ENCODE measurements at places on chromosomes 5 and 9.

DNA sequence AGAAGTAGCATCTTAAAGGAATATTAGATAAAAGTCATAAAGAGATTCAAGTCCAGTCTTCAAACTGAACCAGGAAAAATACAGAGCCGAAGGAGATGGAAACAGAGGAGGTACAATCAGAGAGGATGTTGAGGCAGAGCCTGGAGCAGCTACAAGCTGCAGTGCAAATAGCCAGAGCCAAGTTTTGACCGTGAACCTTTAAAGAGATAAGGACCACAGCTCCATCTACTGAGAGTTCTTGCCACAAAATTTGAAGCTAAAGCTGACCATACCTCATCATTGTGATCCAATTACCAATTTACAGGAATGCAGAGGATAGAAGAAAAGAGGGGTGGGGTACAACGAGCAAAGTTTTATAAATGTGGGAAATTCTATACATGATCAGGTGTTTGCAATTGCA, 10.4 kb upstream of the DEPDC1B start:
- no peak for DNase-seq

- no peak for DNase-seq
These were observed 10.7 kb downstream of the SLC35A4 start for GRCh38 chr5:140575309-140575708.

DNA sequence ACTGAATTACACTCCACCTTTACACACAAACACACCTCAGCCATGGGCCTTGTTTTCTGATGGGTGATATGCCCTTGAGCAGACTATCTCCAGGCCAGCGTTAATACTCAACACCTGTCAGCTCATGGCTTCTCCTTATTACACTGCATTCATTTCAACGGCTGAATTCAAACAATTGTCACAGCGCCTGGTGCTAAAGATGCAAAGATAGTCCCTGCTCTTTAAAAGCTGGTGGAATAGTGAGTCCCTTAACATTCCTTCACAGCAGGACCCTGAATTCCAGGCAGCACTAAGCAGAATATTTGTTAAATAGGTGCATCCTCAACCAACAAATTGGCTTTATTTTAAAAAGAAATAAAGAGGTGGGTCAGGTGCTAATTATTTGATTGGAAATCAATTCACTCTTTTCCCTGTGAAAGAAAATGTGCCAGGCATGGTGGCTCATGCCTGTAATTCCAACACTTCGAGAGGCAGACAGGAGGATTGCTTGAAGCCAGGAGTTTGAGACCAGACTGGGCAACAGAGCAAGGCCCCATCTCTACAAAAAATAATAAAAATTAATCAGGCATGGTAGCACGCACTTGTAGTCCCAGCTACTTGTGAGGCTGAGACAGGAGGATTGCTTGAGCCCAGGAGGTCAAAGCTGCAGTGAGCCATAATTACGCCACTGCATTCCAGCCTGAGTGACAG, 155.7 kb upstream of the EFNA5 start:
- DNase-seq, result peak; percentile 29

DNA sequence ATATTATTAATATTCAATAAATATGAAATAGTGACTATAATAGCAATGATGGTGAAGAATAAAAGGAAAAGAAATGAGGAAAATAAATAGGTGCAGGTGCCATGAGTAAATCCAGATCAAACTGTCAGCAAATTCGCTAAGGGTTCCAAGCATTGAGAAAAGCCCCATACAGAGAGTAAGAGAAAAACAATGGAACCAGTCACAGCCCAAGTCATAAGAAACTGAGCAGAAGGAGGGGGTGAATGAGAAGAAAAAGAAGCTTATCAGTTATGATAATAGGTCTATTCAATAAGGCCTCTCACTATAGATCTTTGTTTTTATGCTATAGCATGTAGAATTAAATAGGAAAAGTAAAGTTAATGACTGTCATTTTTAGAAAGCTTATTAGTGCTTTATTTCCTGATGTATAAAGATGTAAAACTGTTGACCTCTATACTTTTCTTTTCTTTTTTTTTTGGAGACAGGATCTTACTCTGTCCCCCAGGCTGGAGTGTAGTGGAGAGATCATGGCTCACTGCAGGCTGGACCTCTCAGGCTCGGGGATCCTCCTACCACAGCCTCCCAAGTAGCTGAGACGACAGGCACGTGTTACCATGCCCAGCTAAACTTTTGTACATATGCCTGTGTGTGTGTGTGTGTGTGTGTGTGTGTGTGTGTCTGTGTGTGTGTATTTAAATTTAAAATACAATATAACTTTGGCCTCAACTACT, 72.4 kb downstream of the FYB1 start:
- no peak for DNase-seq

- no peak for DNase-seq
These were observed 10.6 kb upstream of the TESK1 start for GRCh38 chr9:35594471-35594870.

DNA sequence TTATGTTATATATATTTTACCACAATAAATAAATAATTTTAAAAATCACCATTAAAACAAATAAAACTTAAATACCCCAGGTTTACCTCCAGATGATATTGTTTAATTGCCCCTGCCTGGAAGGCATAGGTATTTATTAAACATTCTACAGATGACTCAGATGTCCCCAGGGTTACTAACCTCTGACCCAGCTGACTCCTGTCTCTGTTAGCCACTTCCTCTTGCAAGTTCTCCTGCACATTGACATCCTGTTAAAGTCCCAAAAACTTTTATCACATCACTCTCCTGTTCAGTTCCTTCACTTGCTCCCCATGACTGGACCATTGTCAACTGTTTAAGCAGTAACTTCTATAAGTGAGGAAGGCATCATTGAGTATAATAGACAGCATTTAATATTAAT, 37.0 kb upstream of the RAB3C start:
- no peak for DNase-seq

- DNase-seq, result no peak
These were observed 105.1 kb downstream of the PHF2 start for GRCh38 chr9:93681269-93682154.

- DNase-seq, result peak; percentile 64
These were observed 186.6 kb upstream of the PANK3 start for GRCh38 chr5:168765551-168766425.

GRCh38 chr9:7988644-7989280, 189.2 kb upstream of the DMAC1 start:
- no peak for DNase-seq

- no peak for DNase-seq
These were observed 240.6 kb downstream of the ACTL7B start for GRCh38 chr9:108615152-108615551.

- DNase-seq, result no peak
These were observed 7.7 kb downstream of the CA9 start for GRCh38 chr9:35681341-35682002.

DNA sequence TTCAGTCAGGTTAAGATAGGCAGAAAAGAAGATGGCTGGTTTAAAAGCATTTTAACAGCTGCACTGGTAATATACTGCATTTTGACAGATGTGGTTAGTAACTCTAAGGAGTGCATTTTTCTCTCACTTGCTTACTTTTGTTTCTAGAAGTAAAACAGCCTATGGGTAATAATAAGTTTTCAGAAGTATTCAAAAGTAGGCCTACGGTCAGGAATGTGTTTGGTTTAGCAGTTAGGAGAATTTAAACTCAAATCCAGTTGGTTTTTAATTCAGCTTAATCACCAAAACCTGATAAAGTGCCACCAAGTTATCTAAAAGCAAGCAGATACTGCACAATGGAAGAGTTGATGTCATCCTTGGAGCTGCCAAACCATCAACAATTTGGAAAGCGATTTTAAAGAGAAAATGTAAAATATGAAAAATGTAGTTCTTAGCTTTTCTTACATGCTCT, 160.3 kb downstream of the ARSB start:
- DNase-seq, result peak; percentile 55

DNA sequence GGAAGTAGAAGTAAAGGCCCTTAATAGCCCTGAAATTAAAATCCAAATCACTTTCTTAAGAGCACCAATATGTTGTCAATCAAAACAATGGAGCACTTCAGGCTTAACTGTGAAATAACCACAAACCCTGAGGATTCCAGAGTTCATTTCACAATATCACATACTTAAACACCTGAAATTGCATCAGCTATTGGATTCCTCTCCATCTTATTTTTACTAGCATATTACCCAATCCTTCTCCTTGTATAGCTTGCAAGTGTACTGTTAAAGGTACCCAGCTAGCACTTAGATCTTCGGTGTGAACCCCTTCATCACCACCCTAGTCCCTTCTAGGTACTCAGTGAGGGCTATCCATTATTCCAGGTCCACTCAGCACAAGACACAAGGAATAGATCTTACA, 287.3 kb downstream of the EFNA5 start:
- no peak for DNase-seq

DNA sequence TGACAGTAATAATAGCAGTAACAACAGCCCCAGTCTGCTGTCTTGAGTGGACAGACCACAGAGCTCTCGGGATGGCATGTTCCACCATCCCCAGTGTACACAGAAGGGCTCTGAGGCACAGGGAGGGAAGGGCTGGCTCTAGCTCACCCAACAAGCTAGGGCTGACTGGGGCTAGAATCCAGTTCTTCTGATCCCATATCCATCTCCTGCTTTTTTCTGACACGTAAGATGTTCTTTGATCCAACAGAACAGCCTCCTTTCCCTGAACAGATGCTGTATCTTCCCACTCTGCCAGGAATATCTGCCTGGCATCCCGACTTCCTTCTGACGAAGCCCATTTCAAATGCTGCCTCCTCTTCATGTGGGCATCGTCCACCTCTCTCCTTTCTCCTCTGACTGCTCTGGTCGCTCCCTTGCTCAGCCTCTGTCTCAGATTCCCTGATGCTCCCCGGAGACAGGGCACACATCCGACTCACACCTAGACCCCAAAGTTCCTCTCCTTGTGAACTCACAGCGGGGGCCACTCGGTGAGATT, 43.6 kb upstream of the CLK4 start:
- DNase-seq, result no peak

- DNase-seq, result no peak
These were observed 26.0 kb upstream of the TMEM171 start for GRCh38 chr5:73094415-73094814.

GRCh38 chr9:99445371-99445891, 223.3 kb downstream of the SEC61B start:
- DNase-seq, result no peak

- no peak for DNase-seq
These were observed 904 bp downstream of the EDF1 start for GRCh38 chr9:136865041-136865767.

GRCh38 chr5:172905346-172906140, 53.7 kb upstream of the RPL26L1 start:
- DNase-seq, result no peak

- DNase-seq, result peak; percentile 28
These were observed 91.2 kb downstream of the MED10 start for GRCh38 chr5:6287176-6287575.

DNA sequence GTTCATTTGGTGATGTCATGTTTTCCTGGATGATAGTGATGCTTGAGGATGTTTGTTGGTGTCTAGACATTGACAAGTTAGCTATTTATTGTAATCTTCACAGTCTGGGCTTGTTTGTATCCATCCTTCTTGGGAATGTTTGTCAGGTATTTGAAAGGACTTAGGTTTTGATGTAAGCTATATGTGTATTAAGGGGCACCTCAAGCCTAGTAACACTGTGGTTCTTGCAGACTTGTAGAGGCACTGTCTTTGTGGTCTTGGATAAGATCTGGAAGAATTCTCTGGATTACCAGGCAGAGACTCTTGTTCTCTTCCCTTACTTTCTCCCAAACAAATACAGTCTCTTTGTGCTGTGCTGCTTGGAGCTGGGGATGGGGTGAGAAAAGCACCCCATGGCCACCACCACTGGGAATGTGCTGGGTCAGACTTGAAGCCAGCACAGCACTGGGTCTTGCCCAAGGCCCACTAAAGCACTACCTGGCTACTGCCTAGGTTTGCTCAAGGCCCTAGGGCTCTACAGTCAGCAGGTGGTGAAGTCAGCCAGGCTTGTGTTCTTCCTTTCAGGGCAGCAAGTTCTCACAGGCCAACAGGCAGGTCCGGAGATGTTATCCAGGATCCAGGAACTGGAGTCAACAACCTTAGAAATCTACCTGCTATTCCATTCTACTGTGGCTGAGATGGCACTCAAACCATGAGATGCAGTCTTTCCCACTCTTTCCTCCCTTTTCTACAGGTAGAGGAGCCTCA, 49.3 kb upstream of the GNA14 start:
- DNase-seq, result no peak

DNA sequence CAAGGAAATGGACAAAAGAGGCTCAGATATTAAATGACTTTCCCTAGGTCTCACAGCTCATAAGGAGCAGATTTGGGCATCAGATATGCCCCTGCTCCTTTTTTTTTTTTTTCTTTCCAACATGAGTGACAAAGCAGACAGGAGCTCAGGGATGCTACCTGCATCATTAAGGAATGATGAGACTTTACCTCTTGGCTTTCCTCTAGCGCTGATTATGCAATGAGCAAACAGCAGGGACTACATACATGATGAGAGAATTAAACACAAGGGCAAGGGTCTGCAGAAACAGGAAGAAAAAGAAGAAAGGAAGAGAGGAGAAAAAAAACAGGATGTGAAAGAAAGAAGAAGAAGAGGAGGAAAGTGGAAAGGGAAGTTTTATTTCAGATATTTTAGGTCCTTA, 179.9 kb downstream of the PPP2R2B start:
- no peak for DNase-seq

GRCh38 chr5:72300590-72301339, 19.3 kb downstream of the MRPS27 start:
- DNase-seq, result no peak

DNA sequence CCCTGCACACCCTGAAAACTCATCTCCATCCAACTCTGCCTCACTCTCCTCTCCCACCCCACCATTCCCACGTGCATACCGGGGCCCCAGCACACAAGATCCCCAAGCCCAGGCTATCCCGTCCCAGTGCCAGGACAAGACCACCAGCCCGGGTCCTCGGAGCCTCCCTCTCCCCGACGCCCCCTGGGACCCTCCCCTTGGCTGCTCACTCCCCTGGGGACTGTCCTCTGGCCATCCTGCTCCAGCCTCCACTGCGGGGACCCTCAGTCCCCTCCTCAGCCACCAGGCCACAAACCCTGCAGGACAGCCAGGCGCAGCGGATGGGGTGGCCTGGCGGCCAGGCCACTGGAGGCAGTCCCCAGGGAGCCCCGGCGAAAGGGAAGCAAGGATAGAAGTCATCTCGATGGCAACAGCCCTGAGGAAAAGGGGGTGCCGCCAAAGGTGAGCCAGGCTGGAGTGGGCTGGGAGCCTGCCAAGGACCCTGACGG, 62.8 kb downstream of the C9orf50 start:
- peak; percentile 54 for DNase-seq

- DNase-seq, result no peak
These were observed 85.8 kb downstream of the LHFPL2 start for GRCh38 chr5:78562714-78563330.

GRCh38 chr9:33166231-33167083, 679 bp downstream of the B4GALT1 start:
- no peak for DNase-seq

DNA sequence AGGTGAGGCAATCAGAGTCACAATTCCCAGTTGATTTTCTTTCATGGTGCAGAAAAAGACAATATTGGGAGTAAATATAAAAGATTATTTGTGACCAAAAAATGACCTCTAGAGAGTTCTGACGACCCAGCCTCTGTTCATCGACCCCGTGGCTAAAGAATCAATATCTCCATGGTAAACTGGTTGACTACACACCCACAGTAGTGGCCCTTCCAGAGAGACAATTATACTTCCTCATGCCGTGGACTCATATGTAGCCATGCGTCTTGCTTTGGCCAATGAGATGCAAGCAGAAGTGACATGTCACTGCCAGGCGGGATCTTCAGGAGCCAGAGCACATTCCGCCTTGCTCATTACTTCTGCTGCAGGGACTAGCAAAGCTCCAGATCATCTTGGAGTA, 163.3 kb upstream of the RAD23B start:
- no peak for DNase-seq

GRCh38 chr5:97009921-97010320, 74.0 kb downstream of the LNPEP start:
- DNase-seq, result no peak

All from eye (tissue), 1 donor.